Esophagus (tissue), 2 donors: ENCODE measurements at places on chromosomes 1 and 21. TPM values are rescaled to one million over a fixed set of nuclear protein-coding genes. Genes with fewer than 3 reads are reported as not detected.

The CFHR4 gene
- polyA plus RNA-seq: not detected

The SPRR3 gene
- polyA plus RNA-seq: 19,645 TPM

The SUCO gene
- 4.9 TPM for polyA plus RNA-seq

The RBM11 gene
- 0.92 TPM for polyA plus RNA-seq

The ECM1 gene
- polyA plus RNA-seq: 4,054 TPM
